ENCODE measurements at places on chromosomes 1 and 21.

GRCh38 chr1:218525031-218525430 is 179.9 kb downstream of the TGFB2 start:
- no peak for DNase-seq

GRCh38 chr1:216805953-216806352 is 82.7 kb upstream of the ESRRG start:
- no peak for DNase-seq

GRCh38 chr1:44330935-44331334 is 24.1 kb downstream of the ERI3 start:
- DNase-seq: no peak

DNA sequence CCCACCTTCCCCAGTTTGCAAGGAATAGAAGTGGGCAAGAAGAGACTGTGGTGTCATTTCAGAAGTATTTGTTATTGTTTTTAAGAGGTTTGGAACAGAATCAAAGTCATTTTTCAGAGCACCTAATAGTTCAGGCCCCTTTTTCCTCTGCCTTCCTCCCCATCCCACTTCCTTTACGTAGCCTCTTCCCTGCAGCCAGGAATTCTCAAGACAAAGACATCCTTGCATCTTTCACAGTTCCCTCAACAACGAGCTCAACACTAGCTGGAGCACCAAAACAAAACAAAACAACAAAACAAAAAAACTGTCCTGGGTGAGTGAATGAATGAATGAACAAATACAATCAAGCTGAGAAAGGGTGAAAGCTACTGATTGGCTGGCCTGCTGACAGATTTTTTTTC is 7.0 kb downstream of the PALMD start:
- DNase-seq: no peak

- no peak for DNase-seq
These were observed 4.2 kb upstream of the NVL start for GRCh38 chr1:224333939-224334786.

GRCh38 chr1:215083383-215083961 is 935 bp downstream of the KCNK2 start:
- DNase-seq: no peak

DNA sequence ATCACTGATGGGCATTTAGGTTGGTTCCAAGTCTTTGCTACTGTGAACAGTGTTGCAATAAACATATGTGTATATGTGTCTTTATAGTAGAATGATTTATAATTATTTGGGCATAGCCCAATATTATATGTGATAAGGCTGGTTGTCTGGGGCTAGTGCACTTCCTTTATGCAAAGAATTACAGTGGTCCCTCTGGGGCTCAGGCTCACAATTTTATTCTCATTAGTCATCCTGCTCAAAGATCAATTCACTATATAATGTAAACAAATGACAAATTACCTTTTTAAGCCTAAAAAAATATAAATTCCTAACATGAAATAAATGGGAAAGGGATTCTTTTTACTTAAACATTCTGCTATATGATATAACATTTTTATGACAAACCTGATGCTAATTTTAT is 5.0 kb downstream of the PLPPR4 start:
- no peak for DNase-seq

- DNase-seq: no peak
These were observed 121.7 kb downstream of the SIPA1L2 start for GRCh38 chr1:232508130-232508701.

DNA sequence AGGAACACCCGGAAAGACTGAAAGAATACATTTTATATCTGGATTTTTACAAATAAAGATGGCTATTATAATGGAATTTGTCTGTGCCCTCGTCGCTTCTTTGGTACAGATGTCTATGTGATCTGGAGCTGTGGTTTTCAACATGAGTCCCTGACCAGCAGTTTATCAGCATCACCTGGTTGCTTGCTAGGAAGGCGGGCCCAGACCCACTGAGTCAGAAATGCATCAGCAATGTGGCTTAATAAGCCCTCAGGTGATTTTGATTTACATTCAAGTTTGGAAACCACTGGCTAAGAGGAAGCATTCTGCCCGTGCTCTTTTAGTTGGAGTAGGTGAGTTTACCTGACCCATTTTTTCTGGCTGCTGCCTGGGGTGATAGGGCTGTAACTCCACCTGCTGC is 31.7 kb downstream of the ATP1A1 start:
- DNase-seq: no peak

GRCh38 chr21:36100971-36101641 is 31.3 kb downstream of the CBR1 start:
- DNase-seq: no peak

GRCh38 chr1:218390618-218391017 is 45.5 kb downstream of the TGFB2 start:
- DNase-seq: no peak

DNA sequence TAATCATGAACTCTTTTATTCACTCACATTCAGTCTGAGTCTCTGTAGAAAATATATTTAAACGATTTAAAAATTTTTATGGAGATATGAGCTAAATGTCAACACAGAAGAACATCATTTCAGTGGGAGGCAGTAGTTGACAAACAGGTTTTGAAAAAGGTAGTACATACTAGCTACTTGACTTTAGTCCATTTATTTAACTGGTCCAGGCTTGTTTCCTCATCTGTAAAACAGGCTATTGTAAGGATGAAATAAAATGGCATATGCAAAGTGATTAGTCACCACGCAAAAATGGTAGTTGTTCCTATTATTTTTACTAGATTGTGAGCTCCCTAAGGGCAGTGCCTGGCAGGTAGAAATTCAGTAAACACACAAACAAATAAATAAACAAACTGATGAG is 75.2 kb downstream of the NTPCR start:
- DNase-seq: no peak

- no peak for DNase-seq
These were observed 118.2 kb upstream of the OLIG2 start for GRCh38 chr21:32907521-32907920.

DNA sequence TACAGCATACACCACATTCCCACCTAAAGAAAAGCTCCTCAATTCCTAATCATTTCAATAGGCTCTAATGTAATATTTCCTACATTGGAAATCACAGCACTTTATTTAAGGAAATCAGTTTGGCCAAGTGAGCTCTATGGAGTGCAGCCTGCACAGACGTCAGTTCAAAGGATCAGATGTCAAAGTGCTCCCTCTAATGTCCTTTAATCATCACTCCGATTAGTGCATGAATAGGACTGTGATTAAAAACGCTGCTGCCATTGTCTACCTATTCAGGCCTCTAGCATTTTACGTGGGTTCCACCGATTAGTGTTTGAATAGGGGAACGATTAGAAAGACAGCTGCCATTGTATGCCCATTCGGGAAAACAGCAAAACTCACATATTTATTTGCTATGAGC is 50.2 kb downstream of the DPYD start:
- no peak for DNase-seq

GRCh38 chr1:18256282-18257235 is 149.0 kb downstream of the IGSF21 start:
- peak; percentile 24 for DNase-seq

GRCh38 chr1:76160225-76160624 is 85.7 kb downstream of the ST6GALNAC3 start:
- no peak for DNase-seq

GRCh38 chr1:166485620-166486019 is 318.8 kb upstream of the FAM78B start:
- no peak for DNase-seq

GRCh38 chr1:16101623-16102022 is 28.2 kb upstream of the FAM131C start:
- no peak for DNase-seq

DNA sequence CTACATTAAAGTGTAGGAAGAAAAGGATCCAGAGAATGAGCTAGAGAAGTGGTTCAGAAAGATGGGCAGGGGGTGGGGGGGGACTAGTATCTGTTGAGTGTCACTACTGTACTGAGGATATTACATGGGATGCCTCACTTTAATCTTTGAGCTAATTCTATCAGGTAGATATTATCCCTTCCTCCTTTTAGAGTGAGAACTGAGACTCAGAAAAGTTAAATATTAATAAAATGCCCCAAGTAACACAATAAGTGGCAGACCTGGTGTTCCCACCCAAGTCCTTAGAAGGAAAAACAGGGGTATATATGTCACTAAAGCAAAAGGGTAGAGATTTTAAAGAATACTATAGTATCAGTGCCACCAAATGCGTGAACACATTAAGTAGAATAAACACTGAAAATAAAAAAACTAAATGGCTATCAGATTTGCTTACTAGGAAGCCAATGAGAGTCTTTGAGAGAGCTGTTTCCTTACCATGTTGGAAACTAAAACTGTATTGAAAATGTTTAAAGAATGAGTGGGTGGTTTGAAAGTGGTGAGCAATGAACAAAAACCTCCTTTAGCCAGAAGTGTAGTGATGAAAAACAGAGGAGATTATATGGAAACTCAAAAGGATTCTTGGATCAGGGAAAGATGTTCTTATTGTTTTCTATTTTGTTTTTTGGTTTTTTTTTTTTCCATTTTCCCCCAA is 230.8 kb downstream of the BARHL2 start:
- DNase-seq: no peak

GRCh38 chr1:38791164-38791515 is 68.4 kb downstream of the RRAGC start:
- DNase-seq: no peak

- DNase-seq: no peak
These were observed 16.8 kb downstream of the CNIH3 start for GRCh38 chr1:224632921-224633321.

DNA sequence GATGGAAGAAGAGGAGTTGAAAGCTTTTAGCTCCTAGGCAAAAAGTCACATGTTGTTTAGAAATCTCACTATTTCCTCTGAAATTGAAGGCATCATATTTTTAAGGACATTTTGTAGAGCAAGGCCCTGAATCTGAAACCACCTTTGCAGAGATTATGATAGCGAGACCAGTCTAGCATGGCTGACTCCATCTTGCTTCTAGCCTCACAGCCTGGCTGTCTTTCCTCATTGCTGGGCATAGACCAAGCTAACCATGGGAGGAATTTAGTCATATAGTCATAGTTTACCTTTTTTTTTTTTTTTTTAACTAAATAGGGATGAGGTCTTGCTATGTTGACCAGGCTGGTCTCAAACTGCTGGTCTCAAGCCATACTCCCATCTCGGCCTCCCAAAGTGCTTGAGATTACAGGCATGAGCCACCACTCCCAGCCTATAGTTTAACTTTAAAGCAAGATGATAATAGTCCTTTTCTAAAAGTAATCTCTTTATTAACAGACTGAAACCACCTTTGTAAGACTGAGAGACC is 42.2 kb upstream of the ZNF326 start:
- DNase-seq: no peak

DNA sequence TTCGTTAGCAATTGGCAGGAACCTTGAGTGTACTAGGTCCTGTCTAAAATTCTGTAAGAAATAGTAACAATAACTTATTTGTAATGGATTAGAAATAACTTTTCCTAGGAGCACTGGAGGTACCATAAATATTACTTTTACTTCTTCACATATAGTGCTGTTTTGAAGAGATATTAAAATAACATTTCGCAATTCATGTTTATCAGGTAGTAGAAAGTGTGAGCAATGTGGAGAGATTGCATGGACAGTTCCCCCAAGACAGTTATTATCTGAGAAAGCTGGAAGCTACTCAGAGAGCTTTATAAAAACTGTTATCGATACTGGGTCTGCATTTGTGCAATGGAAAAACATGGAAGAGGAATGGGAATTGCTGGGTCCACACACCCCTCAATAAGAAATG is 128.5 kb upstream of the KIF26B start:
- no peak for DNase-seq

GRCh38 chr1:60129911-60130310 is 56.3 kb upstream of the C1orf87 start:
- no peak for DNase-seq
